ENCODE measurements at places on chromosomes 13 and 19. TPM values are rescaled to one million over a fixed set of nuclear protein-coding genes. Genes with fewer than 3 reads are reported as not detected.

DNA sequence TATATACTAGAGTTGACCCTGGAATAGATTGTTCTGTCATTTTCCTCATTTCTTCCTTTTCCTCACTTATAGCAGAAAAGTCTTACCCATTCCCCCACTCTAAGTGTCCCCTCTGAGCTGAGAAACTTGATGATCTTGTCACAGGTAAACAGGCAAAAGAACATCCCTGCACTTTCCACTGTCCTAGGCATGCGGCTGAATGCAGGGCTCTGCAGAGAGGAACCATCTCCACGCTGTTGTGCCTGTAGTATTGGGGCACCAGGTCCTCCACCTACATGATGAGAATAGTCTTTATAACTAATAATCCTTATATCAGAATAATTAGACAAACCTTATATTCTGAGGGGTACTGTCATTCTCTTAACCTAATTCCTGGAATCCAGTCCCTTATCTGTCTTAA, 211.3 kb downstream of the RBM26 start:
- DNase-seq, result no peak
- H3K4me1 ChIP-seq, result peaks cover 39% of the 10 kb centered on the region
- peak overlapping the region; percentile 39 for H3K4me3 ChIP-seq
- H3K27ac ChIP-seq, result peak overlapping the region; percentile 54
- H3K36me3 ChIP-seq, result peaks cover 2% of the 10 kb centered on the region

- no peak overlapping the region for H3K4me3 ChIP-seq
- H3K27ac ChIP-seq, result no peak overlapping the region
- H3K36me3 ChIP-seq, result no peaks in the 10 kb centered on the region
- no peaks in the 10 kb centered on the region for H3K27me3 ChIP-seq
- no peaks in the 10 kb centered on the region for H3K4me1 ChIP-seq
Observed at GRCh38 chr19:36436531-36436930, 18.1 kb upstream of the ZFP82 start.

GRCh38 chr13:33616130-33616529, 201.8 kb upstream of the RFC3 start:
- DNase-seq, result no peak
- peaks cover 13% of the 10 kb centered on the region for H3K4me1 ChIP-seq
- H3K27ac ChIP-seq, result no peak overlapping the region
- no peaks in the 10 kb centered on the region for H3K36me3 ChIP-seq
- H3K27me3 ChIP-seq, result no peaks in the 10 kb centered on the region

DNA sequence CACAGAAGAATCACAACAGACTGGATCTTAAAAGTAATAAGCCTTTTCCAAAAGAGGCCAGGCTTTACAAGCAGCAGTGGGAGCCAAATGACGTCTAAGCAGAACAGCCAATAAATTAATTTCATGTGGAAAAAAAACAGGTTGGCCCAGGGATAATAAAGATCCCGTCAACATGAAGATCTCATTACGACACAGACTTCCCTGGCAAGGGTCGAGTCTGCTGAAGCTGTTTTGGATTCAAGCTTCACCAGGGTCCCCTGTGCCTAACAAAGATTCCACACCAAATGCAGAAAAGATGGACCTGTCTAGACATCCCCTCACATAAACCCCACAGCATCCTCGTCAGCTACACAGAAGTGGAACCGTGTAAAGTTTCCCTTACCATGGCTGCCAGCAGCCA, 215.1 kb upstream of the ZNF507 start:
- H3K4me3 ChIP-seq, result no peak overlapping the region
- H3K36me3 ChIP-seq, result no peaks in the 10 kb centered on the region
- H3K27ac ChIP-seq, result no peak overlapping the region
- no peaks in the 10 kb centered on the region for H3K4me1 ChIP-seq
- no peaks in the 10 kb centered on the region for H3K27me3 ChIP-seq

DNA sequence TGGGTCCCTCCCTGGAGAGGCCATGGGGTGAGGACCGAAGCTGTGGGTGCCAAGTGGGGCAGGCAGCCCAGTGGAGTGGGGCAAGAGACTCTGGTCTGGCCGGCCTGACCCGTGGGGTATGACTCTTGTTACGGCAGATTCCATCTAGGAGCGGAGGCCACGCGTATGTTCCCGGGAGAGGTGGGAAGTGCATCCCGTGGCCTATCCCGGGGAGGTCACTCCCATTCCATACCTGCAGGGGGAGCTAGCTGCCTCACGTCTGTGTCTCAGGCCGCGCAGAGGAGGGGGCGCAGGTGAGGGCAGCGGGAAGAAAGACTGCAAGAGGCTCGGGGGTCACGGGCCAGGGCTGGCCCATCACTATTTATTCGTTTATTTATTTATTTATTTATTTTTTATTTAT, 4.9 kb downstream of the CSNK1G2 start:
- peak overlapping the region; percentile 23 for H3K27ac ChIP-seq
- H3K4me3 ChIP-seq, result peak overlapping the region; percentile 28
- peaks cover 13% of the 10 kb centered on the region for H3K36me3 ChIP-seq
- peaks cover 14% of the 10 kb centered on the region for H3K4me1 ChIP-seq
- DNase-seq, result peak; percentile 50
- H3K27me3 ChIP-seq, result no peaks in the 10 kb centered on the region

DNA sequence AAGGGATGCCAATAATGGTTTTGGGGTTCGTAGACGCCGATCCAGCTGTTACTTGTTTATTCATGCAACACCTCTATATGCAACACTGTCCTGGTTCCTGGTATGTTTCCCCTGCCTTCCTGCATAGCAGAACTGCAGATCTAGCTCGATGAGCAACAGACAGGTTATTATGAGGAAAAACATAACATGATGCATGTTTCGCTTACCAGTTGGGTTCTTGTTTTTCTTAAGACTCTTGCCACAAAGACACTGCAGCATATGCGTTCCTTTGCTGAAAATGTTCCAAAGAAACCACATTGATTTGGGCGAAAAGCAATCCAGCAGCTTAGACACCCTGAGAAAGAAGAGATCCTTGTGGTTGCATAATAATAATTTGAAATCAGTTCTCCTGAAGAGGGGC, 583 bp downstream of the FGF14 start:
- no peak overlapping the region for H3K27ac ChIP-seq
- no peaks in the 10 kb centered on the region for H3K36me3 ChIP-seq
- no peak for DNase-seq
- H3K4me3 ChIP-seq, result peak overlapping the region; percentile 73
- peaks cover 70% of the 10 kb centered on the region for H3K27me3 ChIP-seq

- H3K27me3 ChIP-seq, result peaks cover 6% of the 10 kb centered on the region
- H3K4me1 ChIP-seq, result peaks cover 48% of the 10 kb centered on the region
- peaks cover 24% of the 10 kb centered on the region for H3K36me3 ChIP-seq
- DNase-seq, result no peak
Observed at GRCh38 chr13:94325650-94326049, 153.8 kb downstream of the DCT start.

- H3K27ac ChIP-seq, result no peak overlapping the region
- no peak overlapping the region for H3K4me3 ChIP-seq
- peaks cover 2% of the 10 kb centered on the region for H3K27me3 ChIP-seq
- no peak for DNase-seq
Observed at GRCh38 chr19:31408460-31409124, 59.4 kb upstream of the TSHZ3 start.

DNA sequence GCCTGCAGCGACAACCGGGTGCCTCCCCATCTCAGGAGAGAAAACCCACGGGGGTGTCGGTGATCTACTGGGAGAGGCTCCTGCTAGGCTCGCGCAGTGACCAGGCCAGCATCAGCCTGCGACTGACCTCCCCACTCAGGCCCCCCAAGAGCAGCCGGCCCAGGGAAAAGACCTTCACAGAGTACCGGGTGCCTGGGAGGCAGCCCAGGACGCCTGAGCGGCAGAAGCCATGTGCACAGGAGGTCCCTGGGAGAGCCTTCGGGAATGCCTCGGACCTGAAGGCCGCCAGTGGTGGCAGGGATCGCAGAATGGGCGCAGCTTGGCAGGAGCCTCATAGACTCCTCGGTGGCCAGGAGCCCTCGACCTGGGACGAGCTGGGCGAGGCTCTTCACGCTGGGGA, 3.9 kb downstream of the ZNF324B start:
- peaks cover 13% of the 10 kb centered on the region for H3K36me3 ChIP-seq
- H3K4me1 ChIP-seq, result peaks cover 12% of the 10 kb centered on the region
- no peak overlapping the region for H3K27ac ChIP-seq
- no peaks in the 10 kb centered on the region for H3K27me3 ChIP-seq
- no peak overlapping the region for H3K4me3 ChIP-seq
- no peak for DNase-seq

- H3K27me3 ChIP-seq, result no peaks in the 10 kb centered on the region
- no peak for DNase-seq
- H3K27ac ChIP-seq, result peak within 1 kb of the TSS; percentile 96
- H3K36me3 ChIP-seq, result peaks cover 3% of the 10 kb centered on the region
Observed at GRCh38 chr19:55116859-55117662, at the start of gene PPP1R12C. Gene PPP1R12C (minus strand): TSS chr19:55117637. CDS start chr19:55117543, 94 bp downstream.

DNA sequence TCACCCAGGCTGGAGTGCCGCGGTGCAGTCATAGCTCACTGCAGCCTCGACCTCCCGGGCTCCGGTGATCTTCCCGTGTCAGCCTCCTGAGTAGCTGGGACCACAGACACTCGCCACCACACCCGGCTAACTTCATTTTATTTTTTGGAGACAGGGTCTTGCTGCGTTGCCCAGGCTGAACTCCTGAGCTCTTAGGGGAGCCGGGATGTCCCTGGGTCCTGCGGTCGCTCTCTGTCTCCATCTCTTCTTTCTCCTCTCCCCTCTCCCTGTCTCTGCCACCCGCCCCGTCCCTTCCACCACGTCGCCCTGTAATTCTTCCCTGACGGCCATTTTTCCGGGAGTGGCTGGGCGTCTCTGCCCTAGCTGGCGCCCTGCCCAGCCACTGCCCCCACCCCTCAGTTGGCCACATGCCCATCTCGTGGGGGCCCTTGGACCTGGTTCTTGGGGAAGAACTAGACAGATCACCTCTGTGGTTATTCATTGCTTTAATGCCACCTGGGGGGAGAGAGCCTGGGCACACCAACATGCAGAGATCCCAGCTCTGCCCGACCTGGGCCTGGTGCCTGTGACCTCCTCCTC, 18.9 kb downstream of the ARID3A start:
- peaks cover 11% of the 10 kb centered on the region for H3K4me1 ChIP-seq
- peaks cover 12% of the 10 kb centered on the region for H3K27me3 ChIP-seq
- H3K27ac ChIP-seq, result no peak overlapping the region
- peaks cover 14% of the 10 kb centered on the region for H3K36me3 ChIP-seq
- no peak for DNase-seq

DNA sequence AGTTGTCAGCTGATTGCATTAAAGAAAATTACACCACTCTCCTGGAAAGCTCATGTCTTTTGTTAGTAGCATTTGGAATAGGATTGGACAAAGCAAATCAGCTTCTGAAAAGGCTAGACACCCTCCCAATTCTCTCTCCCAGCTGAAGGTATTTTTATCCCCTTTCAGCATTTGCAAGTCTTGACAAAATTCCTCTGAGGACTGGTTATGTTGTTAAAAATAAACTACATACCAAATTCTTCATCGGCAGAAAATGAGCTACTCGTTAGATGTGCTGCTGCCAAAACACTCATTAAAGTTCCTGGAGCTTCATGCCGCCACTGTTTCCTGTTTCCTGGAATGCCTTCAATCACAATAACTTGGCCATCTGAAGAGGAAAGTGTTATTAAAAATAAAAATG, 37.1 kb downstream of the UTP14C start:
- H3K4me3 ChIP-seq, result no peak overlapping the region
- no peak for DNase-seq
- H3K27me3 ChIP-seq, result peaks cover 2% of the 10 kb centered on the region
- no peaks in the 10 kb centered on the region for H3K36me3 ChIP-seq

DNA sequence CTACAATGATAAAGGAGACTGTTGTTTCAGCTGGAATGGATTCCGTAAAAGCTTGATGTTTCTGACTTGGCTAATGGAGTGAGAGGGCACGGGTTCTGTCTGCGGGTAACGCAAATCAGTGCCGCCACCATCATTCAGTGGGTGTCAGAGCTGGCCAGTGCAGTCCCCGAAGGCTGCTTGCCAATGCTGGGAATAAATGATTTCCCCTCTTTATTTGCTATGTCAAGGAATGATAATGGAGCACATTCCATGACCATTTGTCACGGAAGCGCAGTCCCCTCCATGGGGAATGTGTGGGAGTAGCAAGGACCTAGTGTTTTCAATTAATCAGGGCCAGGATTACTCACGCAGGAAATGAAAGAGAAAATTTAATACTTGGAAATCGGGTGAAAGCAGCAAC, 899.3 kb downstream of the UQCRFS1 start:
- no peaks in the 10 kb centered on the region for H3K36me3 ChIP-seq
- no peak for DNase-seq
- H3K4me1 ChIP-seq, result no peaks in the 10 kb centered on the region
- no peak overlapping the region for H3K27ac ChIP-seq

DNA sequence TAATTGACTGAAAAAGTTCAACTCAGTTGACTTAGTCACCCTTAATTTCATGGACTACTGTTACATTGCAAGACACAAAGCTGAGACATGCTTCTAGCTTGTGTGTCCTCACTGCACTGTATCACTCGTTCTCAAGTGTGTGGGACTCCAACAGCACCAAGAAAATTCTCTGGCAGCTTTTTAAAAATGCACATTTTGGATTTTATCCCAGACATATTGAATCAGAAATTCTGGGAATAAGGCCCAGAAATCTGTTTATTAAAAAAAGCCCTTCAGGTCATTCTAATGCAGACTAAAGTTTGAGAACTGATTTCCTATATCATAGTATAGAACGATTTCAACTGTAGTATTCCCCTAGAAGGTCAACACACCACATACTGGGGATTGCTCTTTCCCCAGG, 1485.3 kb downstream of the PCDH9 start:
- H3K4me1 ChIP-seq, result no peaks in the 10 kb centered on the region
- H3K36me3 ChIP-seq, result no peaks in the 10 kb centered on the region
- DNase-seq, result no peak
- no peak overlapping the region for H3K4me3 ChIP-seq

DNA sequence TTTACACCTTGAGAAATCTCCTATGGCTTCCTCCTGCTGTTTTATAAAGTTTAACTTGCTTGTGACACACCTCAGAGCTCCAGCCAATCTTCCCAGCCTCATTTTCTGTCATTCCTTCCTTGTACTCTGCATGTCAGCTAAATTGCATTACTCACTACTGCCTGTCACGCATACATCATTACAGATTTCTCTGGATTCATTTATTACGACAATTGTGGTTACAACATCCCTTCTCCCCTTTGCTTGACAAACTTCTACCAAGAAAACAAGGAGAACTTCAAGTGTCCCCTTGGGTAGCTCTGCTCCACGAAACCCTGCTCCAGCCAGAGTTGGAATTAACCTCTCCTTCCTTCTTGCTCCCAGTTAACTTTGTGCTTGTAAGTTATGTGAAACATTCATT, 22.0 kb upstream of the GPR18 start:
- DNase-seq, result no peak
- H3K27me3 ChIP-seq, result no peaks in the 10 kb centered on the region
- no peak overlapping the region for H3K4me3 ChIP-seq
- H3K4me1 ChIP-seq, result peaks cover 73% of the 10 kb centered on the region
- peaks cover 37% of the 10 kb centered on the region for H3K36me3 ChIP-seq
- peak overlapping the region; percentile 44 for H3K27ac ChIP-seq

POMP gene
- 59.3 TPM for total RNA-seq

SLC1A6 gene
- total RNA-seq, result not detected

FPR1 gene
- total RNA-seq, result not detected

COL5A3 gene
- 0.08 TPM for total RNA-seq

DHX34 gene
- 13.3 TPM for total RNA-seq

KCNN1 gene
- total RNA-seq, result not detected

CRX gene
- total RNA-seq, result not detected

CEACAM19 gene
- 0.40 TPM for total RNA-seq

Data from activated naive CD8-positive, alpha-beta T cell treated with anti-CD3 and anti-CD28 coated beads, Interleukin-2, amount 10 ng/mL, durations not matched to agents 7 days and 5 days (primary cell).